ENCODE measurements at places on chromosomes 6 and 20.

GRCh38 chr6:114288701-114289495, 53.9 kb downstream of the HS3ST5 start:
- no peak for DNase-seq

- no peak for DNase-seq
Measured at GRCh38 chr6:34239500-34239825, 2.8 kb downstream of the HMGA1 start.

GRCh38 chr6:114764866-114765265, 422.0 kb upstream of the HS3ST5 start:
- no peak for DNase-seq

DNA sequence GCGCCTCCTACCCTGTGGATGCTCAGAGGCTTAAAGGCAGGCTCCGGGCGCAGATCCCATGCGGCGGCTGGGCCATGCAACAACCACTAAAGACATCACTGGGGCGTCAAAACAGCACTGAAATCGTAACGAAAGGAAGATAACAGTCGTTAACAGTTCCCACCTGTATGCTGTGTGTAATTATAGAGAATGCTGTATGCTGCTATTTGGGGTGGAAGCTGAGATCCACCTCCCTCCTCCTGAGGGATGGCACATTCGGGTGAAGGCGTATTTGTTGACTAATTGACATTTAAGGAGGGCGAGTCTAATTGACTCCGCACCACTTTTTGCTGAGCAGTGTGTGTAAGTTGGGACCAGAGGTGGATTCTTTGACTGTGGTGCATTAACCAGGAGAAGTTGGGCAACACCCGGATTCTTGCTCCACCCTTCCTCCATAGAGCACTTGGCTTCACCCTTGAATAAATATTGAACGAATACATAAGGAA, 687 bp downstream of the SLC35A1 start:
- DNase-seq: no peak

DNA sequence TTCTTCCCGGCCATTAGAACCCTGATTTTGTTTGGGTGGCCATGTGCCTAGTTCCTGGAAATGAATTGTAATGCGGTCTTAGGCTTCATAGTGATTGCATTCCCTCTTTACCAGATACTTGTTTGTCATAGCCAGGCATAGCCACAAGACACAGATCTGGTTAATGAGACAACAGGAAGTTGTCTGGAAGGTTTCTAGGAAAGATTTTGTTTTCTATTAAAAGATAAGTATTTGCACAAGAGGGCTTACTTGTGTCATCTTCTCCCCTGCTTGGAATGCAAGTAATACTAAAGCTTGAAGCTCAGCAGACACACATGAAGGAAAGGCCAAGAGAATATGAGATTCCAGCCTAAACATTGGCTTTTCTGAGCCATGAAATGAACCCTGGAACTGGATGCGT, 12.9 kb downstream of the FARS2 start:
- no peak for DNase-seq

GRCh38 chr6:1381481-1382330, 7.7 kb upstream of the FOXF2 start:
- DNase-seq: peak; percentile 9

- no peak for DNase-seq
Measured at GRCh38 chr20:5662769-5663168, 87.4 kb upstream of the SHLD1 start.

GRCh38 chr20:52010541-52010940, 181.0 kb downstream of the ZFP64 start:
- no peak for DNase-seq

DNA sequence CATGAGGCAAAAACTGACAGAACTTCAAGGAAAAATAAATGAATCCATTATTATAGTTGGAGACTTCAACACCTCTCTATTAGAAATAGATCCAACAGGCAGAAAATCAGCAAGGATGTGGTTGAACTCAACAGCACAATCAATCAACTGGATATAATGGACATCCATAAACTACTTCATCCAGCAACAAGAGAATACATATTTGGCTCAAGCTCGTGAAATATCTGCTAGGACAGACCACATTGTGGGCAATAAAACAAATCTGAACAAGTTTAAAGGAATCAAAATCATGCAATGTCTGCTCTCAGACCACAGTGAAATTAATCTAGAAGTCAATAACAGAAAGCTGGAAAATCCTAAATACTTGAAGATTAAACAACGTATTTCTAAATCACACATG, 362.6 kb downstream of the CD109 start:
- DNase-seq: no peak

DNA sequence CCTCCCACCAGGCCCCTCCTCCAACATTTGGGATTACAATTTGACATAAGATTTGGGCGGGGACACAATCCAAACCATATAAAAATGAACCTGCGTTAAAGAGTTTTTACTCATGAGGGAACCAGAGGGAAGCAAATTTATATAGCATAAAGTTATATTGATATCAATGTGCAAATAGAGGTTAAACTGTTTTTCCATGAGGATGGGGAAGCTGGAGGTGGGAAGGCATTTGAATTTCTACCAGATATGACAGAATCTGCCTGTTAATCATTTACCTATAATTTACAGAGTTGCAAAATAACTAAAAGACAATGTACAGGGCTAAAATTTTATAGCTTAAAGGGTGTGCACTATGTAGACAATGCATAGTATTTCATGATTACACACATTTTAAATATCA, 322.0 kb upstream of the FKBP1C start:
- DNase-seq: no peak
